ENCODE measurements at places on chromosomes 5 and 9.

GRCh38 chr9:15873573-15874177, 320.8 kb downstream of the CCDC171 start:
- DNase-seq: no peak

- DNase-seq: no peak
These were observed 357.2 kb downstream of the ZSWIM6 start for GRCh38 chr5:61689153-61689846.

DNA sequence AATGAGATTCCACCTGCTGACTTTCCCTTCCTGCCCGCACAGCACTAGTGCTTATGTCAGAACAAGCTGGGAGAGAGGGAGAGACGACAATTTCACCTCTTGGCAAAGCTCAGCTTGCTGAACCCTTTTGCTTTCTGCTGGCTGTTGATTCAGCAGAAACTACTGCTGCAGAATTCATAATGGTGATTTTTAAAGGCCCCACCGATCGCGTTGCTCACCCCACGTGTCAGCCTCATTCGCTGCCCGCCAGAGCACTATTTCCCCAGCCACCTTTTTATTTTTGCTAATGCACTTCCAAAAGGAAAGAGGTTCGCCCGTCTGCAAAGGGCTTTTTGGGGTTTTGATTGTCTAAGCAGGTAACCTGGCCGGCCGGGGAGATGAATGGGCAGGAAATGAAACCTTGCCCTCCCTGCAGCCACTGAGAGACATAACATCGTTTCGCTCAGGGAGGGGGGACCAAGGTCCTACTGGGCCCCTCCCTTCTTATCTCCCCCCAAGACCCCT, 1.3 kb downstream of the PPP2R2B start:
- DNase-seq: peak; percentile 1

DNA sequence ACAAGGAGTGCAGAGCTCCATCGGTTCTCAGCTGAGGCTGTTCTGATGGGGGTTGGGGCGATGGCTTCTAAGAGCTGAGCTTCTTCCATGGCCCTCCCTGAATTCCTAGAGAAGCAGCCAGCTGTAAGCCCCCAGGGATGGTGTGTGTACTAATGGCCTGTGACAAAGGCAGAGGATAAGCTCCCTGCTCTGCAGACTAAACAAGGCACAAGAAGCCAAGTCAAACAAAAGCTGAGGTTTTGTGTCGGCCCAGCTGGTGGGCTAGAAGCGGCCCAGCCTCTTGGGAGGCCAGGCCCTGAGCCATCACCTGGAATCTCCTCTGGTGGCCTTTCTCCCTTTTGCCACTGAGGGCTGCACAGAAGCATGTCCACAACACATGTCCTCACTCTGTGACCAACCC, 75.0 kb upstream of the XPA start:
- no peak for DNase-seq

GRCh38 chr9:100670719-100671118, 92.8 kb downstream of the CAVIN4 start:
- DNase-seq: no peak

DNA sequence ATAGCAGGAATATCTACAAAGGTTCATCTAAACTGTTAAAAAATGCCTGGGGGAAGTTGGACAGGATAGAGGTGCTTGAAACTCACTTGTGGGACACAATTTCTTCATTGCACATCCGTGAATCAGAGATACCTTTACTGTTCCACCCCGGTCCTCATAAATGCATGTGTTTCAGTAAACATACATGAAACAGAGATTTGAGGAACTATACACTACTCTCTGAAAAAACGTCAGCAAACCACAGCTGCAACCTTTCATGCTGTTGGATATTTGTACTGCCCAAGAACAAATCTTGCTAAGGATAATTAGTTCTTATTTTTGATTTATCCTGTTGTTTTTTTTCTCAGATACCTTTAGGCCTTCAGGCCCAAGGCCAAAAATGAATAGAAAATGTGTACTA, 337.3 kb downstream of the KDM4C start:
- DNase-seq: no peak

DNA sequence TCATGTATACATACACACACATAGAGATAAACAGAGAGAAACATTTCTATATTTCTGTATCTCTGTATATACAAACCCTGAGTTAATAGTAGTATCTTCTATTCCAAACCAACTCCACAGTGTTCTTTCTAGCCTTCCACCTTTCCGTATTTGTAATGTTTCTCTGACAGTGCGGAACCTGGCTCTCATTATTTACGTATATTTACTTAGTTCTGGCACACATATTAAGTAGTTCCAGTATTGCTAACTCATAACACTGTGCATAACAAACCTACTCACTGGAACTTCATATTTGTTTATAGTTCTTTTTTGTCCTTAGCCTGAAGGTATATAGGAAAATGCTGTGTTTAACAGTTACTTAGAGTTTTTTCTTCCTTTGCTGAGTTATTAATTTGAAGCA, 6.5 kb downstream of the OGN start:
- DNase-seq: no peak

DNA sequence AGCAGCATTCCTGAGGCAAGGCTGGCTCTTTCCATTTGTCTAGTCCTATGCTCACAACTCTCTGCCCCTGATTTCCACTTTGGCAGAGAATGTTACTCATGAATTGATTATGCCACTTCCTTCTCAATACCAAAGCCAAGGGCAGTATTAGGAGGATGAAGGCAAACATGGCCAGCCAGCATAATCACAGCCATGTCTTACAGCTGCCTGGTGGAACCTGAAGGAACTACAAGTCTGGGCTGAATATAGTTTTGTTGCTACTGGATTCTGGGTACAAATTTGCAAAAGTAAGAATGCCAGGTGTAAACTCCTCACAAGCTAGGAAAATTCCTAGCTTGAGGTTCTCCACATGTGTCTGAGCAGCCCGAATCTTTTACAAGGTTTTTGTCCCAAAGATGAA, 4.2 kb downstream of the SIL1 start:
- no peak for DNase-seq

All from activated effector memory CD4-positive, alpha-beta T cell treated with Interleukin-2 at 50 U/mL for 16 hours (primary cell).